ENCODE measurements at places on chromosomes 4 and X.

DNA sequence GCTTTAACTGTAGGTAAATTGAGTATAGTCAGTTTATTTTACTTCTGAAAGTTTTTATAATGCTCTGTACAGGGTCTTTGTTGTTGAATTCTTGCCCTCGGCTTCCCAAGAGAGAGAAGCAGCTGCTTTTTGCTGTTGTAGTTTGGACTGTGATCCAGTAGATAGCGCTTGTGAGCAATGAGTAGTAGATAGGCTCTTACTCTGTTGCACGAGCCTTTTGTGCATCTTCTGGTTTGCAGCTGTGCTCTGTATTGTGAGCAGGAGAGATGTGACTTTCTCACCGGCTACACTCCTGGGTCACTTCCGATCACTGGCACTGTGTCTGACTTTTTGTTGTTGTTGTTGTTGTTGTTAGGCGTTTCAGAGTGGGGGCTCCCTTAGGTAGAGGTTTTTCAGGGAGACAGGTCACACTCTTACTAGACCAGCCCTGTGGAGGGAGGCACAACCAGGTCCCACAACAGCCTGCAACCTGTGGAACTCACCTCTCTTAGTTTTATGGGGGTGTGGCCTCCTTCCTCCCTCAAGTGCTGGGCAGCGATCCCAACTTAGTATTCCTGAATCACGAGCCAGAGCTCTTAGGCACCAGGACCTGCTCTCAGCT is 822.1 kb upstream of the GALNTL6 start:
- DNase-seq: peak; percentile 19

DNA sequence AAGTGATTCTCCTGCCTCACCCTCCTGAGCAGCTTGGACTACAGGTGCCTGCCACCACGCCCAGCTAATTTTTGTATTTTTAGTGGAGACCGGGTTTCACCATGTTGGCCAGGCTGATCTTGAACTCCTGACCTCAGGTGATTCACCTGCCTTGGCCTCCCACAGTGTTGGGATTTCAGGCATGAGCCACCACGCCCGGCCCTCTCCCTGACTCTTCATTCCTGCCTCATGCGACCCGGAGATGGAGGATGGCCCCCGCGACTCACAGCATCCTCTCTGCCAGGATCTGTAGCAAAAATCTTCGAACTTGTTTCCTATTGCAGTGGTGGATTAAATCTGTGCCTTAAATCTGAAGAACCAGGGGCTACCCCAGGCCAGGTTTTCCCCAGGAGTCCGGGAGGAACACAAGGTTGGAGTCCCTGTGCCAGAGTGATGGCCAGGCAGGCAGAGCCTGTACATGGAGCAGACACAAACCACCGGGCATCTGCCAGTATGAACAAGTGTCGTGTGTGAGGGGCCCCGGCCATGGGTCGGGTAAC is 11.5 kb downstream of the CPLX1 start:
- DNase-seq: no peak

DNA sequence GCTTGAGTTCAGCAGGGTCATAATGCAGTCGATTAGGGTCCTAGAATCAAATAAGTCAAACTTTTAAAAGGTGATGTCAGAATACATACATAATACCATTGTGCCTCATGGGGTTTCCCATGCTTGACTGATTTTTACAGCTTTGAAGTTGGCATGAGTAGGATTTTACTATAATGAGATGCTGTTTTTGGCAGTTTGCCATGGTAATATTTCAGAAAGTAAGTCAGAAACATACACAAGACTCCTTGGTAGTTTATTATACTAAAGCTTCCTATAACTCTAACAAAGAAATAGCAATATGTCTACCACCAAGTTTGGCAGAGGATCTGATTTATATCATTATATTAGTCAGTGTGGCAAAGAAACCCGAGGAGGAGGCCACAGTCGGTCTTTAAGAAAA is 45.2 kb downstream of the PHKA2 start:
- no peak for DNase-seq

GRCh38 chr4:144371485-144371884 is 231.0 kb upstream of the GYPA start:
- no peak for DNase-seq

DNA sequence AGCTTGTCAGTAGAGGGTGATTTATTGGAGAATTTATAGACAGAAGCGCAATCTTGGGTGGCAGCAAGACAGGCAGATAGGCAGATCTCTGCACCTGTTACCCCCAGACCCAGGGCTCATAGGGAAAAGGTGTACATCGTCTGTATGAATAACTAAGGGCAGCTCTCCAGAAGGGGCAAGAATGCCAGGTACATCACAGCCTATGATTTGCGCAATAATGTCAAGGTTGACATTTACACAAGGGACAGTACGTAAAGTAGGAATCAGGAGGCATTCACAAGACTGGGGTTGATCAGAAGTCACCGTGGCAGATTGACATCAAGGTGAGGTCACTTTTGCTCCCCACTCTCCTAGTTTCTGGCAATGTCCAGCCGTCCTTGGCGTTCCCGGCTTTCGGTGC is 524.1 kb downstream of the TRIML1 start:
- no peak for DNase-seq

- no peak for DNase-seq
These were observed 346.1 kb downstream of the GBA3 start for GRCh38 chr4:23038626-23039491.

DNA sequence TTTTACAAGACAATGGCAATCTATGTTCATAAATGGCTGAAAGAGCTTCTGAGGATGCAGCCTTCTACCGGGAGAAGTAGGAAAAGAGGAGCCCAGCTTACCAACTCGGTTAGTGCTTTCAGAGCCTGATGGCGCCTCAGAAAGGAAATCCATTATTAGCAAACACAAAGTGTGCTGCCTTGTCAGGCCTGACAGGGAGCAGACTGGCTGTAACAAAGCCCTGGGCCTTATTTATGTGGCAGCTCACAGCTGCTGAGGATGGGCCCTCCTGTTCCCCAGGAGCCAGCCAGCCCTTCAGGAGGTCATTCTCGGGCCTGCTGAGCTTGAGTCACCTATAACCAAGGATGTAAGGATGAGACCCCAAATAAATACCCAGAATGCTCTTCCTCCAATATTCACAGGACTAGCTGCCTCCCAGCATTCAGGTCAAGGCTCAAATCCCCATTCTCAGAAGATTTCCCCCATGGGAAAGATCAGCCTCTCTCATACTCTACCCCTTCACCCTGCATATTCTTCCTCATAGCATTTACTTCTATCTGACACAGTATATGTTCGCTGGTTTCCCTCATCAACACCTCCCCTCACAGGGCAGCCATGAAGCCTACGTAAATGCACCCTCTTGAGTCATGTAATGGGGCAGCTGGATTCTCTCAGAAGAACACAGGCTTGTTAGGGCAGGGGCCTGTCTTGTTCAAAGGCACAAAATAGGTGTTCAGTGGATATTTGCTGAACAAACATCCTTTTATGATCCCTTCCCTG is 227.0 kb upstream of the RASGEF1B start:
- no peak for DNase-seq

GRCh38 chrX:155266439-155266838 is 2.1 kb upstream of the RAB39B start:
- DNase-seq: no peak

GRCh38 chr4:161546902-161547301 is 616.9 kb downstream of the FSTL5 start:
- DNase-seq: no peak

DNA sequence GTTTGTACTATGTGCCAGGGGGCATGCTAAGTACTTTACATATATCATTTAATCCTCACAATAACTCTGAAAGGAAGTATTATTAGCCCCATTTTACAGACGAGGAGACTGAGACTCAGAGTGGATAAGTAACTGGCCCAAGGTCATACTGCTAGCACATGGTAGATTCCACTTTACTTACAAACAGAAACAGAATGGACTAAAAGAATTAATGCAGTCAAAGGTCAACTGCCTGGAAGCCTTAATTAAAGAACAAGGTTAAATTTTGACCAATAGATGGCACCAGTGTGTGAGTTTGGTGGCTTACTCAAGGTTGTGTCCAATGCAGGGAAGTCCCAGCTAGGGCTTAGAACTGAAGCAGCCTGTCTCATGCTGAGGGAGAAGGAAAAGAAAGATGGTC is 4.7 kb downstream of the RIPPLY1 start:
- peak; percentile 49 for DNase-seq

GRCh38 chr4:67725981-67726380 is 25.0 kb upstream of the UBA6 start:
- DNase-seq: no peak

- DNase-seq: no peak
These were observed 7.9 kb downstream of the TBX22 start for GRCh38 chrX:80022363-80023031.

- DNase-seq: no peak
These were observed 4.4 kb downstream of the CDK16 start for GRCh38 chrX:47222751-47223350.

DNA sequence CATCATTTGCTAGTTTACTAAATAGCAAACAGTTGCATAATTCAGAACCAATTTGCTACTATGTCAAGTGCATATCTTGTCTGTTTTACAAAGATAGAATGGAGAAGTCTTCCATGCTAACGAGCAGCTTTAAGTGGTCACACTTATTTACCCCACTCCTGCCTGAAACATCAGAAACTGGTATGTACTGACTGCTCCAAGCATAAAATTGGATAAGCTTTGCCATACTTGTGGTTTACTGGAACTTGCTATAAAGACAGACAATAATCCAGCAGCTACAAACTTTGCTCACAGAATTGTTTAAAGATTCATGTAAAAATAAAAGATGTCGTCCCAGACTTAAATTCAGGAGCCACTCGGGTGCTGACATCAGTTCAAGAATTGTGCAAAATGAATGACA is 13.3 kb upstream of the CDKL2 start:
- no peak for DNase-seq
